Stimulated activated CD4-positive, alpha-beta T cell treated with anti-CD3 and anti-CD28 coated beads, Interleukin-15, amount 100 ng/mL, for 1 hour (primary cell): ENCODE measurements at places on chromosomes 3 and 15.

DNA sequence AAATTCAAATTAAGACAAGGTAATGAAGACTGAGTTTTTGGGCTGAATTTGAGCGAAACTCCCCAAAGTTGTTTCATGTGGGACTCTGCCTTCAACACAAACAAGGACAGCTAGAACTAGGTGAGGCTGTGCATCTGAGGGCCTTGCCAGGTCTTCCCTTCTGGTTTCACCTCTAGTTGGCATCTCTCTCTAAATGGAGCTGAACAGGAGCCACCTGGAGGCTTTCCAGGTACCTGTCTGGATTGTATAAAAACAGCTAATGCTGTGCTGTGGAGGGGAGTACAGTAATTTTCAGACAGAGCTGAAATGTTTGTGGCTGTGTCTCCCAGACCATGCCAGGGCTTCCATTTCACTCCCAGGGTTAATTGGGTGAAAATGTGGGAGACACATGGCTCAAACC, 27.1 kb downstream of the TRIM71 start:
- no peak for DNase-seq

DNA sequence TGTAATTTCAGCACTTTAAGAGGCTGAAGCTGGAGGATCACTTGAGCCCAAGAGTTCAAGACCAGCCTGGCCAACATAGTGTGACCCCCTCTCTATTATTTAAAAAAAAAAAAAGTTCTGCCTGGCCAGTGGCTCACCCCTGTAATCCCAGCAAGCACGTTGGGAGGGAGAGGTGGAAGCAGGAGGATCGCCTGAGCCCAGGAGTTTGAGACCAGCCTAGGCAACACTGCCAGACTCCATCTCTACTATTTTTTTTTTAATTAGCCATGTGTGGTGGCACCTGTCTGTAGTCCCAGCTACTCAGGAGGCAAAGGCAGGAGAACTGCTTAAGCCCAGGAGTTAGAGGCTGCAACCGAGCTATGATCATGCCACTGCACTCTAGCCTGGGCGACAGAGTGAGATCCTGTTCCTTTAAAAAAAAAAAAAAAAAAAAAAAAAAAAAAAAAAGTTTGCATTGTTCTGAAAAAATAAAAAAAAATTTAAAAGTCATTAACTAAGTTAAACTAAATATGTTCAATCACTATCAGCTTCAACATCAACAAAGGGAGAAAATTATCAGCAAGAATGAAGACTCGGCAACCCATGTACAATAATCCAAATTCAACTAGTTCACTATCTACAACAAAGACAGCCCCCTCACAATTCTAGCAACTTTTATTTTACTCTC, 1.9 kb downstream of the RAF1 start:
- no peak for DNase-seq

GRCh38 chr3:97957617-97958311, 14.5 kb downstream of the RIOX2 start:
- no peak for DNase-seq

DNA sequence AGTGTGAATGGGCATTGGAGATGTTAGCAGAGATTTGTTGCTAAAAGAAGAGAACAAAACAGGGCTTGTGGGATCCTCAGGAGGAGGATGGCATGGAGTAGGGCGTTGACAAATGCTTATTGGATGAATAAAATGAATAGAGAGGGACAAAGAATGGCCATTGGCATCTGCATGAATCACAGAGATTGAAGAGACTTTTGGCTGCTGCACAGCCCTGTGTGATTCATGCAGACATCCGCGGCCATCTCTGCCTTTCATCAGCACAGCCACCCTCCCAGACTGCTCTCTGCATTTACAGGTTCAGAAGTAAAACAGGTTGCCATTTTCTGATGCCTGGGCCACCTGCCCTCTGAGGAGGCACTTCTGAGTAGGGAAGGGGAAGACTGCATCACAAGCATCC, 397.9 kb downstream of the EPHB1 start:
- DNase-seq, result no peak

GRCh38 chr3:150300388-150300787, 107.7 kb upstream of the TSC22D2 start:
- no peak for DNase-seq

GRCh38 chr3:177483182-177483967, 286.1 kb upstream of the TBL1XR1 start:
- no peak for DNase-seq

DNA sequence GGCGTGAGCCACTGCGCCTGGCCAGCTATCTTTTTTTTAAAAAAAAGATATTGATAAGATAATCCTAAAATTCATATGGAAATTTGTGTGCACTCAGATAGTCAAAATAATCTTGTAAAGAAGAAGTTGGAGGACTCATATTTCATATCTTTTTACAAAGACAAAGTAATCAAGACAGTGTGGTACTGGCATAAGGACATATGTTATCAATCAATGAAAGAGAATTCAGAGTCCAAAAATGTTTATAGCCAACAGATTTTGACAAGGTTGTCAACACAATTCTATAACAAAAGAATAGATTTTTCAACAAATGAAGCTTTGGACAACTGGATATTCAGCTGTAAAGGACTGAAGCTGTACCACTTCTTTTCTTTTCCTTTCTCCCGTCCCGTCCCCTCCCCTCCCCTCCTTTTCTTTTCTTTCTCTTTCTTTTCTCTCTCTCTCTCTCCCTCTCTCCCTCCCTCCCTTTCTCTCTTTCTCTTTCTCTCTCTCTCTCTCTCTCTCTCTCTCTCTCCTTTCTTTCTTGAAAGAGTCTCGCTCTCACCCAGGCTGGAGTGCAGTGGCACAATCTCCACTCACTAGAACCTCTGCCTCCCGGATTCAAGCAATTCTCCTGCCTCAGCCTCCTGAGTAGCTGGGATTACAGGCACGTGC, 126.8 kb downstream of the GSK3B start:
- DNase-seq, result no peak

GRCh38 chr15:72339777-72340177, 19.8 kb upstream of the CELF6 start:
- DNase-seq, result no peak

DNA sequence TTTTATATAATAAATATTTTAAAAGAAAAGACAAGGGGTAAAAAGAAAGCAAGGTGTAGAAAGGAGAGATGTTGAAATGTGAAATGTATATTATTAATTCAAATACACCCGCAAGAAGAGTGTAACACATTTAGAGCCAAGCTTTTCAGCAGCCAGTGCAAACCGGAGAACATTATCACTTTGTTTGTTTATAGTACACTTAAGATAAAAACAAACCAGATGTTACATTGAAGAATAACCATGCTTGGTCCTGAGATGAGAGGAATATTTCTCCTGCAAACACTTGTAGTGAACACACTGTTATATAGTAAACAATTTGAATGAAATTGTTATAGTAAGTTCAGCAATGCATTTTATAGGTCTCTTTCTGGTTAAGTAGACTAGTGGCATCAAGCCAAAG, 1441.5 kb downstream of the OTOL1 start:
- DNase-seq, result no peak

DNA sequence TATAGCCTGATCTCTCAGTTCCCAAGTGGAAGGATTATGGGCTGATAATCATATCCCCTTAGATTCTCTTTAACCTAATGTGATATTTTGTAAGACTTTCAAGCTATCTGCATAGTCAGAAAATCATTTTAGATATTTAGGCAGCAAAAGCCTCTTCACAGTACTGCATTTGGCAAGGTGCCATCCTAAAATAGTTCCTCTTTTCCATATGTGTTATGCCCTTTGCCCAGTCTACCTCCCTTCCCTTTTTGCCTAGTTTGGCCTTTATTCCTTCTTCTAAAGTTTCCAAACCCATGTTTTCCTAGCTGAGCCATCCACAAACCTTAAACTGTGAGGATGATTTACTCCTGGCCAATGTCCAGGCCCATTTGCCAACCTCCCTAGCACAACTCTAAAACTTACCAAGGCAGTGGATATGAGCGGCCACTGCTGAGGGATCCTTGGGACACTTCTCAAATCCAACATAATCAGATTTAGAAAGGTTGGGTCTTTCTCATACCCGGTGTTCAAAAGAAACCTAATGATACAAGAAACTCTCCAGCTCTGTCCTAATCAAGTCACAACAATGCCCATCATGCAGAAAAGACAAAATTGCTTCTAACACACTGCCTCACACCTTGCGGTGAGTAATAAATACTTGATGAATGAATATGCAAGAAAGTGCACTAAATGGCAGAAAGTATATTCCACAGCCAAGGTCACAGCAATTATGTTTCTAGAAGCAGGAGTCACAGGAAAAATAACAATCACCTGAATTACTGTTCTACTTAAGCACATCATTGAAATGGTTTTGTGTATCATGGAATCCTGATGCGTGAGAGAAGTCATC, 493.9 kb downstream of the NLGN1 start:
- no peak for DNase-seq

- DNase-seq, result no peak
Measured at GRCh38 chr15:52856286-52856685, 66.2 kb upstream of the ONECUT1 start.

- DNase-seq, result no peak
Measured at GRCh38 chr15:69548395-69549180, 96.0 kb downstream of the RPLP1 start.

DNA sequence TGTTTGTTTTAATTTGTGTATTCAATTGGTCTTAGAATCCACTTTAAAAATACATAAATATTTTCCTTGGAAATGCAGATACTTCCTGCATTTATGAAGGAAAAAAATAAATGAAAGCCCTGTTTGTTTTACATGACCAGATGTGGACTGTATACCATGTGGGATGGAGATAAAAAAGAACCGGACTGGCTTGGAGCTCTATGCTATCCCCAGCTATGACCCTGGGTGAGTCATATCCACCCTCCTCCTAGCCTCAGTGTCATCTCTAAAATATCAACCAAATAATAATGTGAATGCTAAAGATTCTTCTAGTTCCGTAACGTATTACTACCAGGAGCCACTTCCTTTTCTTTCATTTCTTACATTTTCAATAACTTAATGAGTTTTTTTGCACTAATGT, 44.5 kb upstream of the PDZRN3 start:
- no peak for DNase-seq

DNA sequence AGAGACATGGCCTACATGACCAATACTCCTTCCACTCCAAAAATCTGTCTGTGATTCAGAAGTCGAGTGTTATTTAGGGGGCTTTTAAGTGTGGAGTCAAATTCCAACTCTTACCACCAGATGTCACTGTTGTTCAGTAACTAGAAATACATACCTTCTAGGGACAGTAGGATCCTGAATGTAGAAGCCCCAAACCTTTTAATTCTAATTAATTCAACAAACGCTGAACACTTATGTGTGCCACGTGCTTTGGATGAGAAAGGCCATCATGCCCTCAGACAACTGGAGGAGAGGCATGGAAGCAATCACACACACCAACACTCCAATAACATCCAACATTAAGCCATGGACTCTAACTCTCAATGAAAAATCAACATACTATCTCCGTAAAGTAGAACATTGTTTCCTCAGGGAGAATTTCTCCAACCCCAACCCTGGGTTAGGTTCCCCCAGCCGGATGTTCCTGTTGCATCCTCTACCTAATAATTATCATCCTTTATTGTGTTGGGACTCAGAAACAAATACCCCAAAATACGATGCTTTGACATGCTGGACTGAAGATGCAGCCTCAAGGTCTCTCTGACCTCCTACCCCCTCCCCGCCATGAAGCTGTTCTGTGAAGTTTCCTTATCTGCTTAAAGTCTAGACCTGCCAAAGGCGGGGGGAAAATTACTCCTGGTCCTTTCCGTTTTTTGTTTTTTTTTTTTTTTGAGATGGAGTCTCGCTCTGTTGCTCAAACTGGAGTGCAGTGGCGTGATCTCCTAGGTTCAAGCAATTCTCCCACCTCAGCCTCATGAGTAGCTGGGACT, 8.0 kb upstream of the CCDC13 start:
- no peak for DNase-seq

GRCh38 chr15:73366766-73367623, 1.8 kb downstream of the HCN4 start:
- no peak for DNase-seq
